Hematopoietic multipotent progenitor cell (in vitro differentiated cells): ENCODE measurements at places on chromosomes 6 and 20.

DNA sequence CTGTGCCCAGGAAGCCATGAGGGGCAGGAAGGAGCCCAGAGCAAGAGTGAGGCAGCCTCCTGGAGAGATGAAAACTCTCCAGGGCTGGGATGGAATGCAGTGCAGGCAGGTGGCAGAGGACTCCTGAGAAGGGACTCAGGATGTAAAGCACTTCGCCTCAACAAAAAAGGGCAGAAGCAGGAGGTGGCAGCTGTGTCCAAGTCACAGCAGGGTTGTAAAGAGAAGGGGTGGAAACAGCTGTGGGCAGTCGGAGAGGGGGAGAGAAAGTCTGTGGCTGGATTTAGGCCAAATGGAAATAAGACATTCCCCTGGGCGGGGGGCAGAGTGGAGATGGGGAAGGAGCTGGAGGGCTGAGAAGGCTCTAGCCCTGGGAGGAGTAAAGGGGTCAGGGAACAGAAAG is 34.9 kb downstream of the CYP21A2 start:
- no peak for DNase-seq

- DNase-seq = no peak
Observed at GRCh38 chr20:58629215-58629580, 21.9 kb upstream of the STX16 start.

DNA sequence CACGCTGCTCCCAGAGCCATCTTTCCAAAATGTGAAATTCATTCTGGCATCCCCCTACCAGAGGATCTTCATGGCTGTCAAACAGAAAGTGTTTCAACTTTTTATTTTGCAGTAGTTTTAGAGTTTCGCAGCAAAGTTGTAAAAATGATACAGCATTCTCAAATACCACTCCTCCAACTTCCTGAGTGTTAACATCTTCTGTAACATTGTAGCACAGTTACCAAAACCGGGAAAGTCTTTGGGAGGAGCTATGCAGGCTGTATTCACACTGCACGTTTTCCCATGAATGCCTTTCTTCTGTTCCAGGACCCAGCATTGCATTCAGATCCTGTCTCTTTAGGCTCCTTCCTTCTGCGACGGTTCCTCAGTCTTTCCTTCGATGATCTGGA is 30.1 kb downstream of the CDYL start:
- DNase-seq = no peak

- DNase-seq = no peak
Observed at GRCh38 chr6:151060096-151060765, 179.5 kb upstream of the AKAP12 start.

DNA sequence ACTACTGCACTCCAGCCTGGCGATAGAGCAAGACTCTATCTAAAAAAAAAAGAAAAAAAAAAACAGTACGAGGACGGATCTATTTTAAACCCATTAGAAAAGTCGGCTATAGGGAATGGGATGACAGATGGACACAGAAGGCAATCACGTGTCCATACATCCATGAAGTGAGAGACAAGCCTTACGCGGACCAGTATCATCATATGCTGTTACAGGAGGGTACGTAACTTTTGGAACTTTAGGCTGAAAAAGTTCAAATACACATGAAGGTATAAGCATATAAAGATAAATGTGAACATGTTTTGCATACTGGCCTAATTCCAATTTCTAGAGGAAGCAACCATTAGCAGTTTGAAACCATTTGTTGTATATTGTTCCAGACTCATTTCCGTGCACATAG is 109.8 kb upstream of the EXOC2 start:
- no peak for DNase-seq

DNA sequence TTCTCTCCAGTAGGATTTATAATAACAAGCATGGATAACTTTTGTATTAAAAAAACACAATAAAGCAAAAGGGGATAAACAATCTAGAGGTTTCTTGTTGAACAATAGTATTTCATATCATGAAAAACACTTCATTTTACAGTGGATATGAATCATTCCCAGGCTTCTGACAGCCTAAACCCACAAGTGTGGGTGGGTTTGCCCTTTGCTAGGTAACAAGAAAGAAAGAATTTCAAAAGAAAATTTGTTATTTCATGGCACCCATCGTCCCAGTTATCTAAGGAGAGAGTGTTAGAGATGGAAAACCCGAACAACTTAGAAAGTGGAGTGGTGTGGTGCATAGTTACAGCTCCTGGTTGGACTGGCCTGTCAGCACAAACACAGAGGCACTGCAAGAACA is 76.1 kb upstream of the GPR6 start:
- DNase-seq = no peak

DNA sequence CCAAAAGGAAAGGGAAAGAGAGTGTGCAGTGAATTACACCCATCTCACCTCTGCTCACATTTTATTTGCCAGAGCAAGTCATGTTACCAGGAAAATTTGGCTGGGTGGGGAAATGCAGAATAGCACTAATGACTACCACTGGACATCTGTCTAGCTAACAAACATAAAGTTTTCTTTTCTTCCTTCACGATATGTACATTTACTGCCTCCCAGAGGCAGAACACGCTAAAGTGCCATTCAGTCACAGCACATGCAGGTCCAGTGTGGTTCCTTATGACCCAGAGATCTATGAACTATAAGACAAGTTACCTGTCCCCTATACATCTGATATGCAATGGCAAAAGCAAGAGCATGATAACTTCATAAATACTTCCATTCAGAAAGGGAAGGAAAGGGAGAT is 194.1 kb downstream of the OGFRL1 start:
- DNase-seq = no peak

DNA sequence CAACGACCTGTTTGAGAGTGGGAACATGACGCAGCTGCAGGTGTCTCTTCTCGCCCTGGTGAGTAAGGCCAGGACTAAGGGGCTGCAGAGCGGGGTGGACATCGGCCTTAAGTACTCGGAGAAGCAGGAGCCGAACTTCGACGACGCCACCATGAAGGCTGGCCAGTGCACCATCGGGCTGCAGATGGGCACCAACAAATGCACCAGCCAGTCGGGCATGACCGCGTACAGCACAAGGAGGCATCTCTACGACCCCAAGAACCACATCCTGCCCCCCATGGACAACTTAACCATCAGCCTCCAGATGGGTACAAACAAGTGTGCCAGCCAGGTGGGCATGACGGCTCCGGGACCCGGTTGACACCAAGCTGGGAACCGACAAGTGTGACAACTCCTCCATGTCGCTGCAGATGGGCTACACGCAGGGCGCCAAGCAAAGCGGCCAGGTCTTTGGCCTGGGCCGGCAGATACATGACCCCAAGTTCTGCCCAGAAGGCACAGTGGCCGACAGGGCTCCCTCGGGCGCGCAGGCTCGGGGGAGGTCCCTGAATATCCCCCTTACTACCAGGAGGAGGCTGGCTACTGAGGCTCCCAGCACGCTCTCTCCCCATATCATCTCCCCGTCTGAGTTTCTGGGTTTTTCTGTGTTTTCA is 15.9 kb upstream of the AMD1 start:
- DNase-seq = no peak

DNA sequence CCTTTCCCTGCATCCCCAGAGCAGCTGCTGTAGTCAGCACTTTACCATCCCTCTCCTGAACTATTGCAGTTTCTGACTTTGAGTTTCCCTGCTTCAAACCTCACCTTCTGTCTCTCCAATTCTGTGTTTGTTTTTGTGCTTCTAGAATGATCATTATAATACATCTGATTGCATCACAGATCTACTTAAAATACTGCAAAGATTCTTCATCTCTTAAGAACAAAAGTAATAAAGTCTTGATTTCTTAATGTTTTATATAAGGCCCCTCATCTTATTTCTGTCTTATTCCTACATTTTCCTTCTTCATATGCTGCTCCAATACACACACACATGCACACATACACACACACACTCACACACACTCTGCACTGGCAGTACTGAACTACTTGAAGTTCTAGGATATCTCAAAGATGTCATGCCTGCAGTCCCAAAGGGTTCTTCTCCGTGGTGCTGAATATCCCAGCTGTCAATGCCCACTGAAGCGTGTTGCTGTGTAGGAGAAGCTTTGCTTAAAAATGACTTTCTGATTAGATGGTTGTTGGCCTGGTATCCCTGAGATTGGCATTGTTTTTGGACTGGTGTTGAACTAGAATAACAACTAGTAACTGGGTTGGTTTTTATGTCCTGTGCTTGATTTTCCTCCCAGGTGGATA is 97.2 kb downstream of the MAP3K4 start:
- DNase-seq = no peak

DNA sequence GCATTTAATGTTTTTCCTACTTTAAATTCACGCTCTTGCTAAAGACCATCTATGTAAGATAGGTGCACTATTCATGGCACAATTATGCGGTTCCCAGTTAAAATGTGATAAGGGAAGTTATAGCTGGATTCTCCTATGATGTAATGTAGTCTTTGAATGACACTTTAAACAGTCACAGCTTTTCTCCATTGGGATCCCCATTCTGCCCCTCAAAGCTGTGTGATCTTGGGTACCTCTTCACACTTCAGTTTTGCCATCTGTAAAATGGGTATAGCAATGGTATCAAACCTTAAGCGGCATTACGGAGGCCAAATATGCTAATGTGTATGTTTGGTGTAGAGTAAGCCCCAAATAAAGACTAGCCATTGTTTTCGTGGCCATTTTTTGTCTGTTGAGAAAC is 64.7 kb upstream of the ZNF217 start:
- no peak for DNase-seq

DNA sequence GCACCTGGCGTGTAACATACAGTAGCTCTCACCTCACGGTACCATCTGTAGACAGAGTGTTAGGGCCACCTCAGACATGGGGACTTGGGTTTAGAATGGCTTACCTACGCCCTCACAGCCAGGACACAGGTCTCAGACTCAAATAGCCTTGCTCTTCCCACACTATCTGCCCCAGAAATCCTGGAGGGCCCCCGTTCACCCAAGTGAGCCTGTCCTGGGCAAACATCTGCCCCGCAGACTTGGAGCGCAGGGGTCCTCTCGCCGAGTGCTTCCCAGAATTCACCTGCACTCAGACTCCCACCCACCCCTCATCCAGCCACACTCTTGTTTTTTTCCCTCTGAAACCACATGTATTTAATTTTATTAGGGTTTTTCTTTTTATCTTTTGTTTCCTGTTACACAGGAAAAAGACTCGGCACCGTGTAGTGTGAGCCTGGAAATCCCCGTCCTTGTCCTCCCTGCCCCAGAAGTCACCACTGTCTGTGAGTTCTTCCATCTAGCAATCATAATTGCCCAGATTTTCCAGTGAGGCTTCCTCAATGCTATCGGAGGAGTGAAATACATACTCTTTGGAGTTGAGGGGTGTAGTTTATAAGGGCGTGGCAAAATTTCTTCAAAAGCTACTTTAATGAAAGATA is 17.1 kb upstream of the MAP1LC3A start:
- DNase-seq = no peak

- no peak for DNase-seq
Observed at GRCh38 chr20:4120921-4121321, 105.6 kb upstream of the RNF24 start.

DNA sequence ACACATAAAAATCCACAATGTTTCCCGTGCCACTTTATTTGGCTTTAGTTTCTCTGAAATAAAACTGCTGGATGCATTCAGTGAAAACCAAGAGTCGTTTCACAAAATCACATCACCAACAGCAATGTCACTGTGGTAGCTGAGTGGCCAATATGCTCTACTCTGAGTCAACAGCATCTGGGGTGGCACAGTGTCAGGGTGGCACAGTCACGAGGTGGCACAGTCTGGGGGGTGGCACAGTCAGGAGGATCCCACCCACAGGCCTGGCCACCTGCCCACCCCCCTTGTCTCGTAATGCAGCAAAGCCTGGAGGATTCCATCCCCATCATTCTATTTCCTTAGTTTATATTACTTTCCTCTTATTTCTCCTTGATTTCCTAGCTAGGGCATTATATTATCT is 87.0 kb downstream of the ANKRD60 start:
- DNase-seq = no peak

GRCh38 chr20:19045371-19045770 is 167.1 kb upstream of the SLC24A3 start:
- DNase-seq = no peak

DNA sequence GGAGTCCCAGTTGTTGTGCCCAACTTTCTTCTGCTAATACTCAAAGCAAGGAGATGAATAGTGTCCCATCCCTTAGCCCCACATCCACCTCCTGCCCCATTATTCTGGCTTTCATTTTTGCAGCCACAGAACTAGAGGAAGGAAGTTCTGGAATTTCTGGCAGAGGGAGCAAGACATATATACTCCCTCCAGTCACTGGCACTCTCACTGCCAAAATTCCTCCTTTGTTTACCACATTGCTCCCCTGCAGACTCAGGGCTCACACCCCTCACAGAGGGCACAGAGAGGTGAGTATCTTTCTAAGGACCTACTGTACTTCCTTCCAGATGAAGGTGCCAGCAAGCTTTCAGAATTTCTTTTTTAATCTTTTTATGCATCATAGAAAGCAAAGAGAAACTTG is 168.0 kb upstream of the ID4 start:
- DNase-seq = no peak

DNA sequence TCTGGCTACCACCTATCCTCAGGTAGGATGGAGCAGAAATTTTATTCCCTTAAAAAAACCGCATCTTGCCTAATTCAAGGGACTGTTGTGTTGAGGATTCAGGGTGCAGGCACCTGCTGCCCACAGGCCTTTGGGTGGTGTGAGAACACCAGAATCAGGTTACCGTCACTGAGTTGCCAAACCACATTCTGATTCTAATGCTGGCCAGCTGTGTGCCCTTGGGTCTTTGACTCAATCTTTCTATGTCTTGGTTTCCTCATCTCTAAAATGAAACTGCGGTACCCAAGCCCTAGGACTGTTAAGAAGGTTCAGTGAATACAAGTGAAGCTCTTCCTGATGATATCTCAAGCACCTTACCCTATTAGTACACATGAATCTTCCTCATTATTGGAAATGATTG is 827.3 kb downstream of the DHX35 start:
- no peak for DNase-seq

DNA sequence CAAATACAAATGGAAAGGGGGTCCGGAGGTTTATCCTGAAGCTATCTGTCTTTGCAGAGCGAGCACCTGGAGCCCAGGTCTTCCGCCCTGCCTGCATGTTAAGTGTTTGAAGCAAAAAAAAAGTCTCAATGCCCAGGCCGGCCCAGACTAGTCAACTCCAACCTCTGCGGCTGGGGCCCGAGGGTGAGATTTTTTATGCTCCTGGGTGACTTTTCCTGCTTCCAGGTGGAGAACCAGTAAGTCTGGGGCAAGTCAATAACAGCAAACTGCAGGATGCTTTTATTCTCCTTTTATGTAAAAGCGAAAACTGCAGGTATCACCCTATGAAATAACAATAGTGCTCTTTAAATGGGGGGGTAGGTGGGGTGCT is 2.0 kb upstream of the ZBP1 start:
- no peak for DNase-seq

GRCh38 chr20:5686384-5687105 is 63.7 kb upstream of the SHLD1 start:
- DNase-seq = no peak

DNA sequence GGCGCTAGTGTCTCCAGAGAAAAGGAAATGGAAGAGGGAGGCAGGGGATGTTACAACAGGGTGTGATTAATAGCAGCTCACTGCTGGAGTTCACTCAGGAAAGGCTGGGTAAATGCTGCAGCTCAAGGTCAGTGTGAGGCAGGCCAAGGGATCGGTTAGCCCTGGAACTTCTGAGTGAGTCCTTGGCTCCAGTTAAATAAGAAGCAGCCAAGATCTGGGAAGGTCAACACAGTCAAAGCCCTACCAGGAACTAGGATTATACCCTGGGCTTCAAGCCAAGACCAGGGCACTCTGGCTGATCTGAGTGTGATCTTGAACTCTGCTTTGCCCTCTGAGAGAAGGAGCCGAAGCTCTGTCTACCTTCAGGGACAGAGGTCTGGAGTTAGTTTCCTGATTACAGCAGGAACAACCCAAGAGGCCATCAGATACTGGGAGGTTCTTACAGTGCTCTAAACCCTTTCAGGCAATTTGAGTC is 44.3 kb downstream of the TPD52L1 start:
- no peak for DNase-seq

GRCh38 chr20:50272724-50273446 is 82.3 kb downstream of the CEBPB start:
- DNase-seq = no peak
